ENCODE measurements at places on chromosomes 16 and 17. TPM values are rescaled to one million over a fixed set of nuclear protein-coding genes. Genes with fewer than 3 reads are reported as not detected.

DNA sequence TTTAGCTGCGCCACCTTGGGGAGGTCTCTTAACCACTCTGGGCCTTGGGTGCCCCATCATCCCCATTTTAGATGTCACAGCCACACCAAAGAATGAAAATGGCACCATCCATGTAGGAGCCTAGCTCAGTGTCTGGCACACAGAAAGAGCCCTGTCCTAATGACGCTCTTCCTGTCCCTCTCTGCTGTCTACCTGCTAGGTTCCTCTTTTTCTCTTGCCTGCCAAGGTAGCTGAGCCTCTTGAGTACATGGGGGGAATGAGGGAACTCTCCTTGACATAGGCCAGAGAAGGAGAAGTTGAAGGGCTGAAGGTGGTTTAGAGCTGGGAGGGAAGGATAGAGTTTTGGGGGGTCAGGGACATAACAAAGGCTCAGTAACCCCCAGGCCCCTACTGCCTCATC, 1.8 kb downstream of the RUNDC3A start:
- no peak for DNase-seq
- no peaks in the 10 kb centered on the region for H3K4me1 ChIP-seq
- no peak overlapping the region for H3K4me3 ChIP-seq
- H3K27me3 ChIP-seq = peaks cover 16% of the 10 kb centered on the region

GRCh38 chr16:35745191-35745590, 2285.8 kb downstream of the TP53TG3F start:
- no peak overlapping the region for H3K4me3 ChIP-seq
- no peak overlapping the region for H3K27ac ChIP-seq
- H3K36me3 ChIP-seq = no peaks in the 10 kb centered on the region
- no peak for DNase-seq
- no peaks in the 10 kb centered on the region for H3K27me3 ChIP-seq

DNA sequence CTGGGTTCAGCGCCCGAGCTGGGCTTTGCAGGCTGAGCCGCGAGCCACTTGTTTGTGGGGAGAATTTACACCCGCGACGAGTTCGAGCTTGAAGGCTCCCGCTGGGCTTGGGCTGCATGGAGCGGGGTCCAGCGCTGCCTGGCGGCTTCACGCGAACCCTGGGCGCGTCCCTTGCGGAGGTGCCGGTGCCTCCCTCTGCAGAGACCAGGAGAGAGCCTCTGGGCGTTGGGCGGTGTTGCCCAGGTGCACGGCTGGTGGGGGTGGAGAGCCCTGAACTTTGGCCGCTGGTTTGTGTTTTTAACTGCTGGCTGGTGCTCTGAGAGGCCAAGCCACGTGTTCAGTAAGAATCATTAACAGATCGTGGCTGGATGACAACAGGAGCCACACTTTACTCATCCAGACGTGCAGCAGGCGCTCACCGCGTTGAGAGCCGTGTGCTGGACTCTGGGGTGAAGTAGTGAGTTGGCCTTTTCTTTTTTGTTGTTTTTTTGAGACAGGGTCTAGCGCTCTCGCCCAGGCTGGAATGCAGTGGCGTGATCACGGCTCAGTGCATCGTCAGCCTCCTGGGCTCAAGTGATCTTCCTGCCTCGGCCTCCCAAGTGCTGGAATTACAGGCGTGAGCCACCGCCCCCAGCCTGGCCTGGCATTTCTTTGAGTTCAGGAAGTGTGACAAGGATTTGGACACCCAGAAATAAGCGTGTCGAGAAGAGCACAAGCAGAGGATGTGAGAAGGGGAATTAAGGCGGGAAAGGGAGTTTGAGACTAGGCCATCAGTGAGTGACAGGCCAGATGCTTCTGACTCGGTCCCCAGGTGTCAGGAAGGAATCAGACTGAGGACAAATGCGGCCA, 827 bp downstream of the CDK10 start:
- no peaks in the 10 kb centered on the region for H3K27me3 ChIP-seq
- DNase-seq = peak; percentile 80
- H3K36me3 ChIP-seq = peaks cover 58% of the 10 kb centered on the region
- no peaks in the 10 kb centered on the region for H3K4me1 ChIP-seq
- H3K27ac ChIP-seq = peak overlapping the region; percentile 61
- H3K4me3 ChIP-seq = peak overlapping the region; percentile 87

GRCh38 chr17:2071455-2072281, 16.8 kb downstream of the HIC1 start:
- H3K36me3 ChIP-seq = peaks cover 78% of the 10 kb centered on the region
- peaks cover 5% of the 10 kb centered on the region for H3K4me1 ChIP-seq
- DNase-seq = no peak

DNA sequence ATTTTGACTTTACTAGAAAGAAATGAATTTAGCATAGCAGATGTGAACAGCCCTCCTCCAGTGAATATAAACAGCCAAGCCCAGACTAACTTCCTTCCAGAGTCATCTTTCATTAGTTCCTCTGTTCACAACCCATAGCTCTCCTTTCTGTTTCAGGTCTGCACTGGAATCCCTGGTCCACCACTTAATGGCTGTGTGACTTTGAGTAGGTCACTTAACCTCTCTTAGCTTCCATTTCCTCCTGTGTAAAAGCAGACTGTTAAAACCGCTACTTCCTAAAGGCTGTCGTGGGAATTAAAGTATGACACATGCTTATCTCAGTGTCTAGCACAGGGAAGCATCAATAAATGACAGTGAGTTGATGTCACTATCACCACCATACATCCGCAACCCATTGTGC, 7.5 kb downstream of the SLC6A4 start:
- no peak overlapping the region for H3K4me3 ChIP-seq
- no peak for DNase-seq
- H3K4me1 ChIP-seq = no peaks in the 10 kb centered on the region

DNA sequence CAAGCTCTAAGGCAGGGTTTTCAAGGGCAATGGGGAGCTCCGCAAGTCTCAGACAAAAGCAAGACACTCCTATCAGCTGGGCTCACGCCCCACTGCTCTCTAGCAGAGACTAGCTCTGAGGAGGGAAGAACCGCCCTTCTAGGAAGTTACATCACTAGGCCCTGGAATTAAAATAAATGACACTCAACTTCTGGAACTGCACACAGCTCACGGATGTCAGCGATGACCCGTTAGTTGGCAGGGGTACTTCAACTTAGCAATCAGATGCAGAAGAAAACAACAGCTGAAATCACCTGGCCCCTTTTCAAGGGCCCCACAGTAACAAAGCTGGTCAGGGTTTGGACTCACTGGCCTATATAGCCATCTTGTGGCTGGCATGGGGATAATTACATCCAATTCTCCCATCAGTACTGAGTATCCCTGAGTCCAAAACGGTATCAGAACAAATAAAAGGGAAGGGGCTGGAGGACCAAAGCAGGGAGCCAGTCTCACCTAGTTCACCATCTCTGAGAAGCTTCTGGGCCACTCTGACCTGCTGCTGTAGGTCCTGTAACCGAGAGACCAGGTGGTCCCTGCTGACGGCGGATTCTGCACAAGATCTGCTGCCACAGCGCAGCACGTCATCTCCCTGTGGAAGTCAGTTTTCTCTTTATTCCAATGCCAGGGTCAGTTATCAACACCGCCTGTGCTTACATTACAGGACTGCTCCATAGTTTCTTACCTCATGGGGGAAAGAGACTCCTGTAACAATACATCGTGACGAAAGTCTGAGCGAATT, 22.2 kb downstream of the SERPINF1 start:
- H3K36me3 ChIP-seq = peaks cover 66% of the 10 kb centered on the region
- H3K27ac ChIP-seq = no peak overlapping the region

GRCh38 chr17:27544350-27545131, 86.4 kb upstream of the LGALS9 start:
- H3K27ac ChIP-seq = no peak overlapping the region
- DNase-seq = peak; percentile 51
- H3K4me1 ChIP-seq = peaks cover 3% of the 10 kb centered on the region
- H3K4me3 ChIP-seq = no peak overlapping the region
- no peaks in the 10 kb centered on the region for H3K36me3 ChIP-seq

DNA sequence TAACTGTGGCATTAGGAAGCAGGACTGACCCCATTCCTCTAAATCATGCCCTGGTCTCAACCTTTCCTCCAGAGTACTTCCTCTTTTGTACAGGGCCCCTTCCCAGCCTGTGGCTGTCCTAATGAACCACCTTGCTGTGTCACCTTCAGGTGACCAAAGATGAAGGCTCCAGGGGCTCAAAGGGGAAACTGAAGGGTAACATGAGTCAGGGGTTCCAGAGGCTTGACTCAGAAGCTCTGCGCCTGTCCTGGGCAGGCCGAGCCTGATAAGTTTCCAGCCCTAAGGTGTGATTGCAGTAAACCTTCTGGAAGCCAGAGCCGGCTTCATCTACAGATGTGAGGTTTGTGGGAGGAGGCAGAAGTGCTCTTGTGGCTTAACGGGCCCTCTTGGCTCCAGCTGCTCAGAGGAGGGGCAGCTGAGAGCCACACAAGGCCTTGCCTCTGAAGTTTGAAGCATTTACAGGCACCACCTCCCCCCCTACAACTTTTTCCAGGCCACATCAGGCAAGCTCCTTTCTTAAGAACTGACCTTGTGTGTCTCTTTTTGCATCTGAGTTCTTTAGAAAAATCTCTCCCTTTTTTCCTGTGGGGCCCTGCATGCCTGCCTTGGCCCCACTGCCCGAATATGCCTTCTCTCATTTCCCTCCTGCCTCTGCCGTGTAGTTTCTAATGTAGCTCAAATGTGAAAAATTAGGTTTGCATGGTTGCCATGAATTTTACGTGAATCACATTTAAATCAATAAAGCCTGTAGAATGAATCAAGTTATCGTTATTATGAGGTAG, 149.9 kb downstream of the CLEC16A start:
- H3K4me1 ChIP-seq = peaks cover 4% of the 10 kb centered on the region
- H3K36me3 ChIP-seq = peaks cover 8% of the 10 kb centered on the region
- H3K4me3 ChIP-seq = no peak overlapping the region
- H3K27ac ChIP-seq = no peak overlapping the region

DNA sequence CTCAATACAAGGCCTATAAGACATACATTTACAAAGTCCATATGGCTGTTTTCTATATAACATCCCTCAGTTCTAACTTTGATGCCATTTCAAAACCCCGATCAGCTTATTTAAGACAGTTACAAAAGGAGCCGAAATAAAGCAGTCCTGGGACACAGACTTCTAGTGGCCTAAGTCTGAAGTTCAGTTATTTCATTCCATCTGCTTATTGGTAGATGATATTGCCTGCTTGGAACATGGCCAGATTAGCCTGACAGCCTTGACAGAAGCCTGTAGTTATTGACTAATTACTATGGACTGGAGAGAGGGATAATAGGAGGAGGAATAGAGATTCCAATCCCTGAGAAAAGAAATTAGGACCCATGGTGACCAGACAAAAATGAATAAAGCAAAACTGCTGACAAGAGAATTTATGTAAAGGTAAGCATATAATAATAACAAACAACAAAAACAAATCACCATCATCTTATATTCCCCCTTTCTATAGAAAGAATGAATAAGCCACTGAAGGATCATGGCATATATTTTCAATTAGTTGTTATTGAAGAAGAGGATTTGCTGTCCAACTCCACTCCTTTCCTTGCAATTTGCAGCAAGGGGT, 206.3 kb upstream of the TOM1L1 start:
- H3K27ac ChIP-seq = no peak overlapping the region
- H3K4me1 ChIP-seq = no peaks in the 10 kb centered on the region
- no peaks in the 10 kb centered on the region for H3K27me3 ChIP-seq
- no peak for DNase-seq
- H3K36me3 ChIP-seq = no peaks in the 10 kb centered on the region

- peaks cover 29% of the 10 kb centered on the region for H3K36me3 ChIP-seq
- no peaks in the 10 kb centered on the region for H3K27me3 ChIP-seq
- no peak overlapping the region for H3K4me3 ChIP-seq
- H3K27ac ChIP-seq = no peak overlapping the region
These were observed 6.0 kb downstream of the DDX19B start for GRCh38 chr16:70304892-70305448.

CDH3 gene
- total RNA-seq = 88.1 TPM

DNA sequence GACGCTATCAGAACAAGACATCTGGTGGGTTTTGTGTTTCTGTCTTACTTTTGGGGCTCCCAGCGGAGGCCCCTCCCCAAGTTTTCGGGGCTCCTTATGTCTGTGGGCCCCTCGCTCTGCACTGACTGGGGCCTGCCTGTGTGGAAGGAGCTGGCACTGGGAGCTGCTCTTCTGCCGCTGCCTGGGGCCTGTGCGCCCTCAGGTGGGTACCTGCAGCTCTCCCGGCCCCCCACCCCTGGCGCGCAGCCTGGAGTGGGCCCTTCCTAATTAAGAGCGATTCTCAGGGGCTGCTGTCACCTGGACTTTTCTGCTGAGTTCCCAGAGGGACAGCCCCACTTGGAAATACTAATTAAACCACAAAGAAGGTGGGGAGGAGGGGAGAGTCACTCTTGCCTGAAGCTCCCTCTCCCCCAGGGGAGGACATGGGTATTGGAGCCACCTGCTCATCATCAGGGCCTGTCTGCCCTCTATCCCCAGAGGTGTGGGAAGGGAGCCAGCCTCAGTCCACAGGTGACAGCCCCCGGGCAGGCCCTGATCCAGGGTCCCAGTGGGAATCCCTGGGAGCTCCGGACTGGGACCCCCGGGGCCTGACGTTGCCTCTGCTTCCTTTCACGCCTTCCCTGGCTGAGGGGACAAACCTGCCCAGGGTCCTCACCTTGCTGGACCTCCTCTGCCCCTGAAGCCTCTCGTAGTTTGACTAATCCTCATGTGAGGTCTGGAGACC, 36.5 kb downstream of the GSE1 start:
- no peak overlapping the region for H3K4me3 ChIP-seq
- no peak for DNase-seq
- peaks cover 32% of the 10 kb centered on the region for H3K36me3 ChIP-seq
- H3K4me1 ChIP-seq = no peaks in the 10 kb centered on the region
- H3K27me3 ChIP-seq = no peaks in the 10 kb centered on the region
- H3K27ac ChIP-seq = peak overlapping the region; percentile 84

- no peak for DNase-seq
- no peak overlapping the region for H3K4me3 ChIP-seq
- no peaks in the 10 kb centered on the region for H3K27me3 ChIP-seq
- H3K36me3 ChIP-seq = no peaks in the 10 kb centered on the region
- no peaks in the 10 kb centered on the region for H3K4me1 ChIP-seq
These were observed 254.6 kb downstream of the HS3ST3A1 start for GRCh38 chr17:13346996-13347762.

CBX1 gene
- total RNA-seq = 173 TPM

DNA sequence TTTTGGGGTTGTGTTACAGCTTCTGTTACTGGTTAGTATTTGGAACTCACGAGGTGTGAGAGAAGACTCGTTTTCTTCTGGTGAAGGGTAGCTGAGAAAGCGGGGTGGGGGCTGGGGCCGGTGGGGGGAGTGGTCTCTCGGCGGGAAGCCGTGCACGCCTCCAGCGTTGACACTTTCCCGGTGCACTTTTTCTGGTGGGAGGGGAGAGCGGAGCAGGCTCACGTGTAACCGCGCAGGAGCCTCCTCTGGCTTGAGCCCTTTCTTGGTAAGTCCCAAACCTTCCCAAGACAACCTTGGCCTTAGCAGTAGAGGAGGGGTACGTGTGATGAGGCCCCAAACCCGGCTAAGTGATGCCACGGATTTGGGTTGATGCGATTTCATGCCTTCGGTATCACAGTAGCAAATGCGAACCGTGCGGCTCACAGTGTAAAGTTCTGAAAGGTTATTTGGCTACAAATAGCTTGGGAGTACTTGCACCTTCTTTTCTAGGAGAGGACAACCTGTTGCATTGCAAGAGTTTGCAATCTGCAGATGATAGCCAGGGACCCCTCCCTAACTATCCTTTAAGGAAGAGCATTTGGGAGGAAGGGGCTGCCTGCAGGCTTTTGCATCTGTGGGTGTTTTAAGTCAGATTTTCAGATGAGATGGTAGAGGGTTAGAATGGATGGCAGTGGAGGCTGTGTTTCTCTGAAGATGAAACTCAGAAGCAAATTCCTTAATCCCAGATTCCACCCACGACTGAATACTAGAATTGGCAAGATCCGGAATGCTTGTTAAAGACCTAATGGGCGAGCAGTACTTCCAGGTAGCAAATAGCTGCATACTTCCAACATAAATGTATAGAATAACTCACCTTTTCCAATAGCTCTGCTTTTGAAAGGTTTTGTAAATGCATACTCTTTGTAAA, 1.5 kb downstream of the HLF start:
- no peak overlapping the region for H3K27ac ChIP-seq
- H3K27me3 ChIP-seq = peaks cover 91% of the 10 kb centered on the region
- peak; percentile 77 for DNase-seq
- H3K4me3 ChIP-seq = no peak overlapping the region
- no peaks in the 10 kb centered on the region for H3K4me1 ChIP-seq
